ENCODE measurements at places on chromosomes 4 and X.
A peak's percentile ranks its signal among the peaks of the same experiment; 100 is the strongest.

DNA sequence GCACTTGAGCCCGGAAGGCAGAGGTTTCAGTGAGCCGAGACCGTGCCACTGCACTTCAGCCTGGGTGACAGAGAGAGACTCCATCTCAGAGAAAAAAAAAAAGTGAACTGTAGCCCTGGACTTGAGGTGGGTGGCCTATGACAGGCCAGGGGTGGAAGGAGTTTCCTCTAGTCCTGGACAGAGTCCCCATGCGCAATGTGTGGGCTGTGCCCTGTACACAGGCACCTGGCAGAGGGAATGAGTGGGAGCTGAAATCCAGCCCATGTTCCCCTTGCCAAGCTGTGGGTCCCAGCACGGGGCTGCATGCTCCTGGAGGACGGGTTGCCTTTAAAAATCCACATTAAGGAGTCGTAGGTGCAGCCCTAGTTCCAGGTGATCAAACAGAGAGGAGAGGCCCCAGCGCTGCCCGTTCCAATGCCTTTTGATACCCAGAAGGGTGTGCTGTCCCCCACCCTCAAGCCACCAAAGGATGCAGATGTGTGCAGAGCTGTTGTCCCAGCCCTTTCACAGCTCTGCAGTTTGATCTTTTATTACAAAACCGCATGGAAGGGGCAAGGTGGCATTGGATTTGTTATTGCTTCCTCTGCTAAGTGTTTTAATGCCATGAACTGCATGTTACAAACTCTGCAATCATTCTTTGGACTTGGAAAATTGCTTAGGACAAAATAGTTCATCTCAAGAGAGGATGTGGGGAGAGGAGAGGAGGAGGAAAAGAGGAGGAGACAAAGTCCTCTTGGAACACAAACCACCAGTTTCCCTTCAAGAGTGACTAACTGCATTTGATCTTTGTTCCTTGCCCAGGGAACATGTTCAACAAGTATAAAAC, 38.0 kb upstream of the PDK3 start:
- peak; percentile 1 for DNase-seq

- no peak for DNase-seq
Observed at GRCh38 chr4:159416073-159416472, 313.2 kb downstream of the RAPGEF2 start.

DNA sequence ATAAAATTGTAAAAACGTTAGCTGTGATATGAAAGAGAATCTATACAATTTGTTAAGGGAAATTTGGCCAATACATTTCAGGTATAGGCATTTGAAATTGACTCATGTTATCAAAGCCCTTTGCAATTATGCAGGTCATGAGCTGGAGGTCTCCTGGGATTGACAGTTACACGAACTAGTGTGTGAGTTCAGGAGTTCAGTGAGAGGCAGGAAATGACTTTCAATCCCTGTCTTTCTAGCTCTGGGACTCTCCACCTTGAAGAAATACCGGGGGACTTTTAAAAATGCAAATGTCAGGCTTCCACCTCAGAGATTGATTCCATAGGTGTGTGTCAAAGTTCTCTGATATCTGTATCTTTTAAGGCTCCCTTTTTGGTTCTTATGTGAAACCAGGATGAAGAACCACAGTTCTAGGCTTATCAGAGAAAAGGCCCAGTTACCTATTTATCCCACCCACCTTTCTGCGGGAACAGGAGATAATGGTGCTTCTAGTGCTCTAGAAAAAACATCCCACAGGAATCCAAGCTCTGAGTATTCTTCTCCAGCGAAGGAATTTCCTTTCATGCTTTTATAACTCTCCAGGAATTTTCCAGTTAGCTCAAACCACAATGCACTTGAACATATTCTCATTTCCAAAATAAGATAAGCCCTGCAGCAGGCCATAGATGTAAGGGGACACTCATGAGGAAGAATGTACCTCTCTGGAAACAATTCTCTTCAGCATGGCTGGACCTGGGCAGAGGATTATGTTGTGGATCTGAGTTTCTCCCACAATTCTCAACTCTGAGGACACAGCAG, 501.0 kb downstream of the IDS start:
- no peak for DNase-seq

- DNase-seq, result no peak
Observed at GRCh38 chrX:49704691-49705404, 9.1 kb upstream of the PAGE1 start.

DNA sequence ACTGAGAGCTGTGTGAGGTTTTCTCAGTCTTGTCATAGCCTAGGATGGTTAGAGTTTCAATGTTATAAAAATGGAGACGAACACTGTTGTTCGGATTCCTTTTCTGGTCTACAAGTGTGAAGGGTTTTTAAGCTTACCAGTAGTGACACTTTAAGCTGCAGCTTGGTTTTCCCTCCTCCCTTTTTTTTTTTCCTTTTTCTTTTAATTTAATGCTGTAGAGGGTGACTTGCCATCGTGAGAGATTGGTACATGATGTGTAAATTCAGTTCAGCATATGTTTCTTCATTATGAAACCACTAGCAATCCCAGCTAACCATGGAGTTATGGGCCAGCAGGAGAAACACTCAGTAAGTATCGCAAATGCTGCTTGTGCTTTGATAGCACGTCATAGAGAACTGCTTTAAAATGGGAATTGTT, 165.0 kb downstream of the RAPGEF2 start:
- no peak for DNase-seq

GRCh38 chrX:134821370-134821769, 163.1 kb upstream of the PLAC1 start:
- DNase-seq, result no peak

- DNase-seq, result no peak
Observed at GRCh38 chr4:87506974-87507701, 22.0 kb downstream of the SPARCL1 start.

DNA sequence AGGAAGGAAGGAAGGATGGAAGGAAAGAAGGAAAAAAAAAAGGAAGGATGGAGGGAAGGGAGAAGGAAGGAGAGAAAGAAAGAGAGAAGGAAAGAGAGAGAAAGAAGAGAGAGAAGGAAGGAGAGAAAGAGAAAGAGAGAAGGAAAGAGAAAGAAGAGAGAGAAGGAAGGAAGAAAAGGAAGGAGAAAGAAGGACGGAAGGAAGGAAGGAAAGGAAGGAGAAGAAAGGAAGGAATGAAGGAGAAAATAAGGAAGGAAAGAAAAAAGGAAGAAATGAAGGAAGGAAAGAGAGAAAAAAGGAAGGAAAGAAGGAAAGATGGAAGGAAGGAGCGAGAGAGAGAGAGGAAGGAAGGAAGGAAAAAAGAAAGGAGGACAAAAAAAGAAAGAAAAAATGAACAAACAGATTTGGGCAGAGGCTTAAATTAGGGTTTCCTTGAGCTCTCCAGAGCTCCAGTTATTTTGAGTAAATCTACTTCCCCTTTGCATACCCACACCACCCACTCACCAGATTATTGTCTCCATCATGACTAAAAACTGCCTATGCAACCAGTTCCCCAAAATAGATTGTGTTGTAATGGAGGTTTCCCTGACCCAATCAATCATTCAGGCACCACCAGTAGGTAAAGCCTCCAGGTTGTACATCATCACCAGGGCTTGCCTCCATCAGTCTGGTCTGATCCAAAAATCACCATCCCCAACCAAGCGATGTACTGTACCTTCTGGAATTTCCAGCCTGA, 1722.9 kb upstream of the PCDH10 start:
- DNase-seq, result no peak

GRCh38 chr4:149555146-149555545, 260.5 kb downstream of the IQCM start:
- DNase-seq, result peak; percentile 45

DNA sequence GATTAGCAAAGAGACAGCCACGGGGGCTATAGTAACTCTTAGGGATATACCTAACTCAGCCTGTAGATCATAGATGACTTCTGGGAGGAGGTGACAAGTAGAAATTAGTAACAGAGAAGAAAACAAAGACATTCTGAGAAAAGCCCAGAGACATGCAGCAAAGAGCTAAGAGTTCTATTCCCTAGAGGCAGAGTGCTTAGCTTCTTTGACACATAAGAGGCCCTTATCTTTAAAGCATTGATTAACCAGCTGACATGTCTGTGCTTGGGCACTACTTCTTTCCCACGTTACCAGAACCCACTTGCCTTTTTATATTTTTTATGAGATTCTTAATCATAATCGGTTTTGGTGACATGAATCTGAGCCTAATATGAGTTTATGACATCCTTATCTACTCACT, 179.5 kb downstream of the GABRB1 start:
- DNase-seq, result no peak

GRCh38 chrX:120751683-120752082, 121.8 kb upstream of the C1GALT1C1 start:
- DNase-seq, result no peak

- DNase-seq, result no peak
Observed at GRCh38 chr4:182736207-182736606, 181.0 kb downstream of the DCTD start.

- no peak for DNase-seq
Observed at GRCh38 chrX:68941385-68941952, 112.6 kb downstream of the EFNB1 start.

DNA sequence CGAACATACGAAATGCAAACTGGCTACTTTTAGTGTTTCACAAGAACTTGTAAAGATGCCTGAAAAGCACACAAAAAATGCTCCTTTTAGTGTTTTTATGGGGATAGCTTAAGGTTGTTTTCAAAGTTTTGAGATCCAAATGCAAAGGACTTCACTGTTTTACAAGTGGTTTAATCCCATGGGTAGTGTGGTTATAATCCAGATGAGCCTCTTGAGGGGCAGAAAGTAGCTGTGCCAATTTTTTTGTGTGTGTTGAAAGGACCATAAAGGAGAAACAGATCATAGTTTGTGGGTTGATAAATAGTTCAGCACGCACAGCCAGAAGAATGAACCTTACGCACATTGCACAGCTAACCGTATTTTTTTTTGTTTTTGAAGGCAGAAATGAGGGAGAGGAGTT, 126.9 kb upstream of the GIMD1 start:
- no peak for DNase-seq

Measured in kidney glomerular epithelial cell (primary cell).